Activated CD4-positive, alpha-beta T cell treated with anti-CD3 and anti-CD28 coated beads for 4 hours (primary cell): ENCODE measurements at places on chromosomes 6 and 20.
A peak's percentile ranks its signal among the peaks of the same experiment; 100 is the strongest.

DNA sequence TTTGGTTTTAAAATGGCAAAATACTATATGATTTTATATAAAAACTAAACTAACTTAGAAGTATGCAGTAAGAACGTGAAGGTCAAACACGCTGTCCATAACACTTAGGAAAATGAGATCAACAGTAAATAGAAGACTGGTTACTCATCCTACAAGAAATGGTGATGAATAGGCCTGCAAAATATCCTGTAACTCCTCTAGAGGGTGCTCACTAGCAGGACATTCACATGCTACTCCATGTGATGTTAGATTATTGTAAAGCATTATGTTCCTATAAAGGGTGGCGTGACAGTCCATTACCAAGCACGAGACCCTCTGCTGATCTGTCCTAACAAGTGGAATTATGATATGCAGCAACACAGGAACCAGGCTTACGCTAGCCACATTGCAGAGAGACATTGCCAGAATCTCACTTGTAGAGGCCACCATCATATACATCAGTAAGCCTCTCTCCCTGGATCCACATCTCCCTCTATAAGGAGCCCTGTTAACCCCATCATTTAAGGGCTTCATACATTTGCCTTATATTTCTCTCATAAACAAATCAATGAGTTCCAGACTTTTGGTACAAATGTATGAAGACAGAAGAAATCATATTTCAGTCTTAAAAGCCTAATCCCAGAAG is 18.0 kb upstream of the DEFB129 start:
- peak; percentile 23 for DNase-seq

- no peak for DNase-seq
These were observed 183.4 kb downstream of the WDR27 start for GRCh38 chr6:169518451-169518850.

- DNase-seq, result no peak
These were observed 34.4 kb upstream of the C20orf144 start for GRCh38 chr20:33627577-33628216.

DNA sequence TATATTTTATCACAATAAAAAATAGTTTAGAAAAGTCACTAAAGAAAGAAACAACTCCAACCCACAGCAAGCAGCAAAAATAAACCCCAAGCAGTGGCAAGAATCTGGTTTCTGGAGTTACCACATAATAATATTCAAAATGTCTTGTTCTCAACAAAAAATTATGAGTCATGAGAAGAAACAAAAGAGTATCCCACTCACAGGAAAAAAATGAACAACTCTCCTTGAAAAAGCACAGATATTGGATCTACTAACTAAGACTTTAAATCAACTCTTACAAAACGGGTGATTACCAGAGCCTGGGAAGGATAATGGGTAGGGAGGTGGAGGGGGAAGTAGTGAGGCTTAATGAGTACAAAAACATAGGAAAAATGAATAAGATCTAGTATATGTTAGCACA is 425.6 kb downstream of the PLCB1 start:
- DNase-seq, result no peak

- no peak for DNase-seq
These were observed 273.9 kb upstream of the THEMIS start for GRCh38 chr6:128174724-128175123.

GRCh38 chr6:134619077-134619476 is 301.2 kb upstream of the SGK1 start:
- DNase-seq, result no peak

- no peak for DNase-seq
These were observed 95.5 kb downstream of the PRND start for GRCh38 chr20:4817230-4817671.

GRCh38 chr6:137291441-137291840 is 72.3 kb upstream of the IFNGR1 start:
- no peak for DNase-seq

DNA sequence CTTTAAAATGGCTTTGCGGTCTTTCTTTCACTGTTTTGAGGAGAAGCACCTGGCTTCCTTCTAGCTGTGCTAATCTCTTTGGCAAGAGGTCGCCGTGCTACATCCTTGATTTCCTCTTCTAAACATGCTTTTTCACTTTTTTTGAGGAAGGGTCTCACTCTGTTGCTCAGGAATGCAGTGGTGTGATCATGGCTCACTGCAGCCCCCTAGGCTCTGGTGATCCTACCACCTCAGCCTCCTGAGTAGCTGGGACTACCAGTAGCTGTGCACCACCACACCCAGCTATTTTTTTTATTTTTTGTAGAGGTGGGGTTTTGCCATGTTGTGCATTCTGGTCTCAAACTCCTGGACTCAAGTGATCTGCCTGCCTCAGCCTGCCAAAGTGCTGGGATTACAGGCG is 40.5 kb downstream of the RSPH3 start:
- DNase-seq, result no peak

DNA sequence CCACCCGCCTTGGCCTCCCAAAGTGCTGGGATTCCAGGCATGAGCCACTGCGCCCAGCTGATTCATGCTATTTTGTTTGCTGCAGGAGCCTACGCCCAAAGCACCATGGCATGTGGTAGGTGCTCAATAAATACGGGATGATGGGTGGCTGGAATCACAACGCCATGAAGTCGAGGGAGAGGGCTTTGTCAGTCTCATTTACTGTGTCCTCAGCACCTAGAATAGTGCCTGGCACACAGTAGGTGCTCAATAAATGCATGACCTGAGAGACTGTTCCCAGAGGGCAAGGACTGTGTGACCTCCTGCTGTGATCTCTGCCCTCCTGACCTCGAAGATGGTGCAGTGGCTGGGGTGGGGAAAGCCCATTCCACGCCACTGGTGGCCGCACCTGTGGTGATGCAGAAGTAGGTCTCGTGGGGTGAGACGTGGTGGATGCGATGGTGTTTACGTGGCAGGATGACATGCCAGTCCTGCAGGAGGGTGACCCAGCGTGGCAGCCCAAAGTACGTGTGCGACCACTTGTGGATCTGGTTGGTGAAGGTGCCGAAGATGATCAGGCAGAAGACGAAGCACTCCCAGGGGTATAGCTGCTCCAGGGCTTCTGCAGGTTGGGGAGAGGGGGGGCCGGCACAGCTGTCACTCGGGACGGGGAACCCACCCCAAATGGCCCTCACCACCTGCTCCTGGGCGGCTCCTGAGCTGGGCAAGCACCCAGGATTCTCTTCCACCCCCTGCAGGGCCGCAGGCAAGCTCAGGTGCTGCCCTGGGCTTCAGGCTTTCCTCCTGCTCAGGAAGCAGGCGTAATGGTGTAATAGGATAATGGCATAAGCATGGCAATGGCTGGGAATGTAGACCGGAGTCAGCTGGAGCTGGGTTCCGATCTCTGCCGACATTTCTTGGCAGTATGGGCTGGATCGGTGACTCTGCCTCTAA is 14.9 kb upstream of the UBE2V1 start:
- DNase-seq, result no peak

- no peak for DNase-seq
These were observed 37.4 kb upstream of the KCNB1 start for GRCh38 chr20:49519777-49520359.

- peak; percentile 3 for DNase-seq
These were observed at the start of gene ZNF334 for GRCh38 chr20:46512943-46513844. TSS of gene ZNF334 (minus strand) at chr20:46513559. CDS start at chr20:46512102, 1,457 bp downstream.

DNA sequence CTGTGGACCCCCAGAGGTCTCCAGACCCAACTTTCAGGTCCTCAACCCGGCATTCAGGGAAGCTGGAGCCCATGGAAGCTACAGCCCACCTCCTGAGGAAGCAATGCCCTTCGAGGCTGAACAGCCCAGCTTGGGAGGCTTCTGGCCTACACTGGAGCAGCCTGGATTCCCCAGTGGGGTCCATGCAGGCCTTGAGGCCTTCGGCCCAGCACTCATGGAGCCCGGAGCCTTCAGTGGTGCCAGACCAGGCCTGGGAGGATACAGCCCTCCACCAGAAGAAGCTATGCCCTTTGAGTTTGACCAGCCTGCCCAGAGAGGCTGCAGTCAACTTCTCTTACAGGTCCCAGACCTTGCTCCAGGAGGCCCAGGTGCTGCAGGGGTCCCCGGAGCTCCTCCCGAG is 950 bp downstream of the GNAS start:
- no peak for DNase-seq

- DNase-seq, result no peak
These were observed 5.9 kb upstream of the CDK5RAP1 start for GRCh38 chr20:33407251-33407650.

GRCh38 chr6:87798393-87799278 is 96.6 kb upstream of the AKIRIN2 start:
- no peak for DNase-seq

DNA sequence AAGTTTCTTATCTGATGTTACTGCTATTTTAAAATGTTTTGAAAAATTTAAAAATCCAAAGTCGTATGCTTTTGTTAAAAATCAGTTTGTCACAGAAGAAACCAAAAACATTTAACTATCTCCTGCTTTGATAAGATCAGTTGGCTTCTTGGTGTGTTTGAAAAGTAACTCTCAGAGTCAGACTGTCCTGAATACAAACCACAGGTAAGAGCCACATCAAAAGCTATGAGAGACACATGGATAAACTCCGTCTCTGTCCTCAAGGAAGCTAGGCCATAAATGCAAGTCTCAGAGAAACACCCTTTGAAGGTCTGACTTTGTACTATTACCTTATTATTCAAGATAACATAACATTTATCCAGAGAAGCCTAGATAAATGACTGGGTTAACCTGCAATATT is 7.7 kb downstream of the HBS1L start:
- no peak for DNase-seq

DNA sequence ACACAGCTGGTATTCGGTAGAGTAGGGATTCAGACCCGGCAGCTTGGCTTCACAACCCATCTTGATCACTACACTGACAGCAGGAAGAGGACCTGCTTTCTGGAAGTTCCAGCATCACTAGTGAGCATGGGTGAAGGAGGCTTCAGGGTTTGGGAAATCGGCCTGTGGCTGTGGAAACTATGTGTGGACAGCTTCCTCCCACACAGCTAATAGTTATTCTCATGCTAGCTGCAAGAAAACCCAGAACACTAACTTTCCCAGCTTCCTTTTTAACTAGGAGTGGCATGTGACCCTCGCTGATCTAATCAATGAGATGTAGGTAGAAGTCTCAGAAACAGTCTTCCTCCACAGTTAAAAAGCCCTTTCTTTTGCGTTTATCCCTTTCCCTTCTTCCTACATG is 36.3 kb upstream of the SIRPA start:
- no peak for DNase-seq

- no peak for DNase-seq
These were observed 1534.6 kb downstream of the GRIK2 start for GRCh38 chr6:102928109-102928508.

DNA sequence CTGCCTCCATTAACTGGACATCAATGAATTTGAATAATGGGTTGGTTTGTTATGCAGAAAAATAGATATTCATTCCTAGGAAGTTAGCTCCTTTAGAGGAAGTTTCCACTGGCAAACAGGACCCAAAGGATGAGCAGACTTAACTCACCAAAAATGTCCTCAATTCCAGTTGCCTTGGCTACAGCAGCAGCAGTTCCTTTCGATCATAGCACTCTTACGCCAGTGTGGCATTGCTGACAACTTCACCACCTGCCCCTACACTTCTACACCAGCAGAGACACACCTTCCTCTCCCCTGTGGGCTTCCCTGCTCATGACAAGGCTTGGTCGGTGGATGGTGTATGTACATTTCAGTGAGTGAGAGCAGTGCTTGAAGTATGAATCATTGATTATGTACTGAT is 532.8 kb downstream of the QKI start:
- no peak for DNase-seq

DNA sequence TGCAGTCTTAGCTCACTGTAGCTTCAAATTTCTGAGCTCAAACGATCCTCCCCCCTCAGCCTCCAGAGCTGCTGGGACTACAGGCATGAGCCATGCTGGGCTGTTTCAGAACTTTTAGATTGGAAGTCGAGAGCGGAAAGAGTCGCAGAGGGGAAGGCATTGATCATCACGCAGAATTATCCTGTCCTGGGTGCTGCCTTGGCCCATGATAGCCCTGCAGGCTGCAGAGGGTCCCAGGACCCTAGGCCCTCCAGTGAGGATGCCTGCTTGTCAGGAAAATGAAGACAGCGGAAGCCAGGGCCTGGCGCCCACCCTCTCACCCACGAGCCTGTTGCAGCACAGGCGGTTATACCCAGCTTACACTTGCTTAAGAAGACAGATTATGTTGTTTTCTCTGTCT is 9.1 kb downstream of the TMEM181 start:
- DNase-seq, result no peak

DNA sequence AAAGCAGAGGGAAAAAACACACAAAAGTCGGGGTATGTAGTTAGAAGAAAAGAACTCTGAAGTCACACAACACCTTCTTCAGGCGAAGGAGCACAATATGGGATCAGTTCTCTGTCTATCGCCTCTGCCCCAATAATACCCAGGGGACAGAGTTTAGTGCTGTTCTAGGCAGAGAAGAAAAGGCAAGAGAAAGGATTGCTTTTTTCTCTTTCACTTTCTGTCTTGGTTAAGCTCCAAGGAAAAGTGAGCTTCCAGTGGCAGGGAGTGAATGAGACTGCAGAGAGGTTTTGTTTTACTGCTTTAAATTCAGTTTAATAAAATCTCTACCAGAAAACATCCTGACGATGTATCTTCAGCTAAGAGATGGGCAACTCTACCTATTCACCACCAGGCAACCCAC is 86.6 kb upstream of the STXBP5 start:
- no peak for DNase-seq

DNA sequence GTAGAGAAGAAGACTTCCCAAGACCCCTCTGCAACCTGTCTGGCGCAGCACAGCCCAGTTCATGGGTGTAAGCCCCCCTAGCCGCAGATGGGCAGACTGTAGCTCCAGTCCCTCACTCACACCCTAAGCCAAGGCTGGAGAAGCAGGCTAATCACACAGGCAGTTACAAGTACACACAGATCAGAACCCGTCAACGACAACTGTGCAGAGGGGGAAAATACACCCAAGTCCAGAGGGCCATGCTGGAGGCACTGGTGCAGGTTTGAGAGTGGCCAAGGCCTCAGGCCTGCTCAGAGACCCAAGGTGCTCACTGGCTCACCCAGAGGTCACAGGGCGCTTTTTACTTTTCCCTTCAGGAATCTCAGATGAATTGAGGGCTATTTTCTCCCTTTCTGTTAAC is 106.1 kb downstream of the NOL4L start:
- DNase-seq, result no peak

GRCh38 chr6:44478158-44478557 is 90.7 kb downstream of the CDC5L start:
- no peak for DNase-seq

- DNase-seq, result no peak
These were observed 13.9 kb upstream of the SCUBE3 start for GRCh38 chr6:35199866-35200265.
